ENCODE measurements at places on chromosomes 16 and 17.

DNA sequence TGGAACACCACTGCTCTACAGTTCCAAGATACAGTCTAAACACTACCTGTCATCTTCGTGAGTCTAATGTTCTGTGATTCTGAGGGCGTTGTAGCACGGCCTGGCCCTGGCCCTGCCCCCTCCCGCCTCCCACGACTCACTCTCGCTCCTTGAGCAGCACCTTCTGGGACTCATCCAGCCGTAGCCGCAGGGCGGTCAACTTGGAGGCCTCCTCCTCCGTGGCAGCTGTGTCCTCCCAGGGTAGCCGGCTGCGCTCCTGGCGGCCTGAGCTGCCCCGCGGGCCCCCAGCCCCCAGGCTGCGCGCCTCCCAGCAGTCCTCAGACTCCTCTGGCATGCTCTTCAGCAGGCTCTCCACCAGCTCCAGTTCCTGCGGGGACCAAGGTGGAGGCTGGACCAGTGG lies 10.6 kb downstream of the CCDC102A start:
- DNase-seq, result no peak

DNA sequence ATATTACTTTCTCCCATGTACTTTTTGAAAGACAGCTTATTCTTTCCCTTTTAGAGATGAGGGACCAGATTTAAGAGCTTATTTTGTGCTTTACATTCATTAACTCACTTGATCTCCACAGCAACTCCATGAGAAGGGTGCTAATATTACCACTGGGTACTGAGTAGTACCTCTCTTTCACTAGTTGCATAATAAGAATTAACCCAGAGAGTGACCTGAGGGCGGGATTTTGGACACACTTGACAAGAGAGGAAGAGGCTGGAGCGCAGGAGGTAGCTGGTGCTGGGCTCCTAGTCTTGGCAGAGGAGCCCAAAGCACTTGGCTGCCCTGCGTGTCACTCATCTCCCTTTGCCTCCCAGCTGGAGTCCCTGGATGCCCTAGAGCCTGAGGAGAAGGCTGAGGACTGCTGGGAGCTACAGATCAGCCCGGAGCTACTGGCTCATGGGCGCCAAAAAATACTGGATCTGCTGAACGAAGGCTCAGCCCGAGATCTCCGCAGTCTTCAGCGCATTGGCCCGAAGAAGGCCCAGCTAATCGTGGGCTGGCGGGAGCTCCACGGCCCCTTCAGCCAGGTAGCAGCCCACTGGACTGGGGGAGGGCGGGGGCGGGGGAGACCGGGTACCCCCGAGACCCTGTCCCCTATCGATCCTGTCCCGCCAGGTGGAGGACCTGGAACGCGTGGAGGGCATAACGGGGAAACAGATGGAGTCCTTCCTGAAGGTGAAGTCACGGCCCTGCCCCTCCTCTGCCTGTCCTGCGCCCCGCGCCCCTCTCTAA lies 1.7 kb upstream of the MAZ start:
- DNase-seq, result no peak

DNA sequence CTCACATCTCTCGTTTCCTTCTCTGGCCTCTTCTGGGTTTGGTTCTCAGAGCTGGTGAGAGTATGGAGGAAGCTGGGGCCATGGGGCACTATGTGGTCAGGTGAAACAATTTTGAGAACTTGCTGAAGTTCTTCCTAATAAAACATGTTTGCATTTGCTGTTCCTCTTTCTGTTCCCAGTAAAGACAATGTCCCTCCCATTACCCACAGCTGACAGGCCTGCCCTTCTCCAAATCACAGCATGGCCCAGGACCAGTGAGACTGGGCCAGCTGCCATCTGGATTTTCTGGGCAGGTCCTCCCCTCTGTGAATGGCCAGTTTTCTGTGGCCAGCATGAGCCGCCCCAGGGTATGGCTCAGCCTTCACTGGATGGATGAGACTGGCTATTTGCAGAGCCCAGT lies at the start of gene CD300H:
CD300H (minus strand) TSS at position 113 of the 400 bp plus-strand sequence.
- DNase-seq, result no peak

GRCh38 chr16:65981057-65981456 lies 385.4 kb upstream of the CDH5 start:
- DNase-seq, result no peak

GRCh38 chr17:41287050-41287449 lies 11.6 kb downstream of the KRTAP9-7 start:
- no peak for DNase-seq

DNA sequence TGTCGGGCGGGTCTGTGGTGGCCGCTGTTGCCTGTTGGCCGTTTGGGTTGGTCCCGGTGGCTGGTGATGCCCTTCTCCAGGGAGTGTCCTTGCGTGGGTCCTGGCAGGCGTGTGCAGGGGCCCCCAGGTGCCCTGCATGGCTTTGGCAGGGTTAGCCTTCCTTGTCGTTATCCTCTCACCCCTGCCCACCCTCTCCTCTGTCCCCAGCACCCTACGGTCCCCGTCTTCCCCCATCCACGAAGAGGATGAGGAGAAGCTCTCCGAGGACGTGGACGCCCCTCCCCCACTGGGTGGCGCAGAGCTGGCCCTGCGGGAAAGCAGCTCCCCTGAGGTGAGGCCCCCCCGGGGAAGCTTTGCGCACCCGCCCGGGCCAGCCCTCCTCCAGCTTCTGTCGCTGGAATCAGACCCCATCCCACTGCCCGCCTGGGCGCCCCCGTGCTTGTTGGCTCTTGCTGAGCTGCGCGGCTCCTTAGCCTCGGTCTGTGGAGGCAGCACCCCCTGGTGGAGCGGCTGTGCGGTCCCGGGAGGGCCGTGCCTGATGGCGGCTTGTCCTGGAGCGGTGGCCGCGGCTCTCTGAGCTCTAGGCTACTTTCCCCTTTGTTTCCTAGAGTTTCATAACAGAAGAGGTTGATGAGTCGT lies 10.6 kb upstream of the NUDT16L1 start:
- DNase-seq, result no peak

GRCh38 chr16:82011199-82011641 lies at the start of gene SDR42E1:
TSS of gene SDR42E1 (minus strand) at chr16:82011470. CDS start at chr16:82000858, 10,612 bp downstream.
- DNase-seq, result peak; percentile 51

DNA sequence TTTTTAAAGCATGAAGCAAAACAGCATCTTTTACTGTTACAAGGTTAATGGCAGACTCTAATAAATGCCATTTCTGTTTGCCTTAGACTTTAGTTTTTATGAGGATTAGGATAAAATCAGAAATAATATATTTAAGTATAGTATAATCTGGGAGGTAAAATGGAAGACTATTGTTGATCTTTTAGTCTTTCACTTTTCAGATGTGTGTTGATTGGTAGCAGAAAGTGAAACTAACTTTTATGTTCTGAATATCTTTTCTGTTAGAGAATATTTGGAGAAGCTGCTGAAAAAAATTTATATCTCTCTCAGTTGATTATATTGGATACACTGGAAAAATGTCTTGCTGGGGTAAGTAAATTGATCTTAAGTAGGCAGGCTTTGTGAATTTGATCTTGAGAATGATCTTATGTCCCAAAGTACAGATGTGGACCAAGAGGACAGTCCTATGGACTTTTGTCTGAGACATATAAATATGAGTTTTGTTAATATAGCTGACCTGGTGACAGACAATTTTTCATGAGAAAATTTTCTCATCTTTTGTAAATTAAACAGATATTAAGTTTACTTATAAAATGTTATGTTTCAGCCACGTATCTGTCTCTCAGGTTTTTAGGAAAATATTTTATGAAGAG lies 64.1 kb downstream of the NF1 start:
- no peak for DNase-seq

DNA sequence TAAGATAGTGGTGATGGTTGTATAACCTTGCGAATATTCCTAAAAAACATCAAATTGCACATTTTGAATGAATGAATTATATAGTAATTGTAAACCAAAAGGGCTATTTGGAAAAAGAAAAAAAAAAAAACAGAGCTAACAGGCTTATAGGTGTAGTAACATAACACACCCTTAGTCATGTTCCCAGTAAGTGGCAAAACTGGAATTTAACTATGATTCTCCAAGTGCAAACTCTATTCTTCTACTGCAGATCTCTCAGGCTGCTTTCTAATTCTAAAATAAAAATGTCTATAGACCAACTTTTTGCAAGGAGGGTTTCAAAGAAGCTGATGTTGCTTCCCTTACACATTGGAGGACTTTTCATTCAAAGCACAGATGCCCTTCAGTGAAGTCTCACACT lies 293.2 kb upstream of the MON1B start:
- DNase-seq, result no peak

GRCh38 chr17:48601539-48602425 lies 3.0 kb downstream of the HOXB6 start:
- DNase-seq, result no peak

GRCh38 chr17:28416703-28417311 lies 10.8 kb upstream of the SLC46A1 start:
- peak; percentile 50 for DNase-seq

- DNase-seq, result no peak
Observed at GRCh38 chr17:31568121-31568520, 176.6 kb downstream of the RAB11FIP4 start.

DNA sequence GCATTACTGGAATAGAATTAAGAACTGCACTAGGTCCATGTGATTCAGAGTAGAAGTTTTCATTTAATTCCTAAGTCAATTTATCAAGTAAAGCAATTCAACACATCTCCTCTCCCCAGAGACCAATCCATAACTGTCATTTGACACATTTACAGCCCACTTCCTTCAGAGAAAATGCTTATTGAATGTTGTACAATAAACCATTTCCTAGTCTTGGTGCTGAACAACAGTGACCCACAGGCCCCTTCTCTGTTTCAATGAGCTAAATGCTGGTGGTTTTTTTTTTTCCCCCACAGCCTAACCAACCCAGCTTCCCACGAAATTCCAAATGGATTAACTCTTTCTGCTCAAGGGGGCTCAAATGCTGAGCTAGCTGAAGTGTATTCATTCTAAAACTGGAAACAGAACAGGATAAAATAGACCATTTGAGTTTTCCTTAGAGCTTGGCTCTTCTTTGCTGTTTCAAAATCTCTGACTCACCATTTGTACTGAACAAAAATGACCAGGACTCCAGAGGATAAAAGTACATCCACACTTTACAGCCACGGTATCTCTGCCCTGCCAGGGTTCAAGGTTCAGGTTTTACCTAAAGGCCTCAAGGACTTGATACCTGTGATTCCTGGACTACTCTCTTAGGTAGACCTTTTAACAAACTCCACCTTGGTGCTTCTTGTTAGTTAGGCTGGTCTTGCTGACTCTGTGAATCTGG lies 62.3 kb downstream of the TMEM100 start:
- no peak for DNase-seq

DNA sequence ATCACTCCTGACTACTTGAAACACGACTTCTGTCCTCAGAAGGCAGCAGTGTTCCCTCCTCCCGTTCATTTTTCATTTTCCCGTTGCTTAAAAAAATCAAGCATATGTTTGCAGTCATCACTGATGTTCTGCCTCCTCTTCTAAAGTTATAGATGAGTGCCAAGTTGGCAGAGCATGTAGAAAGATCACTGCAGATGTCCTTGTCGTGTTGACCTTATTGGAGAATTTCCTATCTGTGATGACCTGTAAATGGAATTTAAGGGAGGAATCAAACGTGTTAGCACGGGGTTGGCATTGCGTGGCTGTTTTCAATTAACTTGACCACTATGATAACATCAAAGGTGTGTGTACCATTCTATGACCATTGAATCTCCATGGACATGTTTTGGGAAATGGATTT lies 396.7 kb downstream of the WWOX start:
- no peak for DNase-seq

DNA sequence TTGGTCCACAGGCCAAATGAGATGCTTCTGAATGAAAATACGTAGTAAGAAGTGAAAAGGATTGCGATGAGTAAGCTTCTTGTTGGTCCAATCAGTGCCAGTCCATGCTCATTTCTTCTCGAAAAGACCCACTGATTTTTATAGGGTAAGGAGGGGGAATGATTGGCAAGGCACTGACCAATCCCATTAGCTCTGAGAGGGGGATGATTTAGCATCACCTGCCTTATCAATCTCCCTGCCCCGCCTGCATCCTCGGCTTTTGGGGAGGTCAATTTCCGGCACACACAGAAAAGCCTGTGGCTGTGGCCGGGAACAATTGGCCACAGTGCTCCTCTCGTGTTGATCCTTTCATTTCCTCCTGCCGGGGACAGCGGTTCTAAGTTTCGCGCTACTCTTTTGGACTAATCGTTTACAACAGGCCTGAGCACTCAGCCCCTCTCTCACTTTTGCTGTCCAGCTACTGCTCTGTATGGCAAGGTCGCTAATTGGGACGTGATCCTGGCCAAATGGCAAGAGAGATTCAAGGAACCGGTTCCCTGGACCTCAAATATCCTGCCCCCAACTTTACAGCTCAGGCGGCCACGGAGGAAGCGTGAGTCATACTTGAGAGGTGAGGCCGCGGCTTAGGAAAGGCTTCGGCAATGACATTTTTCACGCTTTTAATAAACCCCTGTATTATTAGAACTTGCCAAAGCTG lies 43.1 kb downstream of the TBX4 start:
- DNase-seq, result no peak

DNA sequence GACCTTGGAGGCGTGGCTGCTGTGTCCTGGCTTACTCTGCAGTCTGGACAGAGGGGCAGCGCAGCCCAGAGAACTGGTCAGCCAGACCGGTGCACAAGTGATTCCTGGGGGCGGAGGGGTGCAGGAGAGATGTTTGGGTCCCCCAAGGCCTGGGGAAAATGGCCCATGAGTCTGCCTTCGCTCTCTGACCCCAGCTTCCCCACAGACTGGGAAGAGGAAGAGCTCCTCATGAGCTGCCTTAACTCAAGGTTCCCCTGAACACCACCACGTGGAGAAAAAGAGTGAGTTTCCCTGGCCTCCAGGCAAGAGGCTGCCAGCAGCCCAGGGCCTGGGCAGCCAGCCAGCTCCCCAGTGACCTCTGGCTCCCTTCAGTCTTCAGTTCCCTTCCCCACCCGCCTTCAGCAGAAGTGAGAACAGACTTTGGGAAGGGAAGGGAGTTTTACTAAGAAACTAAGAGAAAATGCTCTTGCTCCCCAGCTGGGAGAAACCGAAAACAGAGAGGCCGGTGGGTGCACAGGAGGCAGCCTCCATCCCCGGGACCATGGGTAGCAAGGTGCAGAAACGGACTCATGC lies 2.0 kb upstream of the C17orf99 start:
- DNase-seq, result no peak

GRCh38 chr17:10198509-10199249 lies at the start of gene GAS7:
TSS of gene GAS7 (minus strand) at chr17:10198606.
- DNase-seq, result no peak

GRCh38 chr17:50898369-50899004 lies 32.3 kb upstream of the TOB1 start:
- no peak for DNase-seq

DNA sequence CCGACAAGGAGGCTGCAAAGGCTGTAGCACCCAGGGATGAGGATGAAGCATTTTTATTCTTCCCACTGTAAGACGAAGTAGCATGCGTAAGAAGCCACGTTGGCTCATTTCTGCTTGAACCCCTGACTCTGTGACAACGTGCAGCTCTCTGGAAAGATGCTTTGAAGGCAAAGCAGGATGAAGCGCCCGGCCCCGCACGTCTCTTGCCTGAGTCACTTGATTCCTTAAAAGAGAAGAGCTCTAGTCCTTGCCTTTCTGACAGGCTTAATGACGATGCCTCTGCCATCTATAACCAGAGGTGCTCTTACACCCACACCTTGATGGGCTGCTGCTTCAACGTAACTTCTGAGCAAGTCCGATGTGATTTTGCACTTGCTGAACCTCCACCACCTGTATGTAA lies 76.7 kb upstream of the MED9 start:
- no peak for DNase-seq

- no peak for DNase-seq
Observed at GRCh38 chr17:59907467-59907866, 14.5 kb downstream of the RPS6KB1 start.

- no peak for DNase-seq
Observed at GRCh38 chr16:53093162-53093744, 38.5 kb downstream of the CHD9 start.

Data from T-helper 1 cell (primary cell).